ENCODE measurements at places on chromosomes 5 and 9.

- no peak for DNase-seq
Observed at GRCh38 chr9:126373241-126373640, 46.6 kb downstream of the MVB12B start.

GRCh38 chr9:112348257-112349007 is 15.0 kb upstream of the PTBP3 start:
- peak; percentile 83 for DNase-seq

DNA sequence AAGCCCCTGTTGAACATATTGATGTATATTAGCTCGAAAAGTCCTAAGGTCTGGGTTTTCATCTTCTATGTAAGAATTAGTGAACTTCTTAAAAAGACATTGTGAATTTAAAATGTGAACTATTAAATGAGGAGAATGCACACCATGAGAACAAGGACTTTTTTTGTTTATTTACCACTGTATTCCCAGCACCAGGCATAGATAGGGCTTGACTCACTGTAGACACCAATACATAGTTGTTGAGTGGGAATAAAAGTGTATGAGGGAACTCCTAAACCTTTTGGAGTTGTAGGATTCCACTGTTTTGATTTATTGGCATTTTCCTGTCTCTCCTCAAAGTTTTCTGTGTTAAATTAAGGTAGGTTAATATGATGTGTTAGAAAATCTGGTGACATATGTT is 40.3 kb downstream of the NNT start:
- DNase-seq: no peak

GRCh38 chr9:123511326-123512277 is 155.6 kb downstream of the CRB2 start:
- no peak for DNase-seq

DNA sequence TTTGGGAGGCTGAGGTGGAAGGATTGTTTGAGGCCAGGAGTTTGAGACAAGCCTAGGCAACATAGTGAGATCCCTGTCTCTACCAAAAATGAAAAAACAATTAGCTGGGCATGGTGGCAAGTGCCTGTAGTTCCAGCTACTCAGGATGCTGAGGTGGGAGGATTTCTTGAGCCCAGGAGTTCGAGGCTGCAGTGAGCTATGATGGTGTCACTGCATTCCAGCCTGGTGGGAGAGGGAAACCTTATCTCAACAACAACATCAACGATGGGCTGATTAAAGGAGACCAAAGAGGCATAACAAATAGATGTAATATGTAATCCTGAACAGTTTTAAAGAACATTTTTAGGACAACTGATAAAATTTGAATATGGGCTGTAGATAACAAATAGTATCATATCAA is 34.2 kb upstream of the PANK3 start:
- no peak for DNase-seq

- DNase-seq: no peak
Observed at GRCh38 chr9:112002847-112003457, 106.3 kb downstream of the UGCG start.

- peak; percentile 79 for DNase-seq
Observed at GRCh38 chr5:147481874-147482705, 27.8 kb downstream of the DPYSL3 start.

DNA sequence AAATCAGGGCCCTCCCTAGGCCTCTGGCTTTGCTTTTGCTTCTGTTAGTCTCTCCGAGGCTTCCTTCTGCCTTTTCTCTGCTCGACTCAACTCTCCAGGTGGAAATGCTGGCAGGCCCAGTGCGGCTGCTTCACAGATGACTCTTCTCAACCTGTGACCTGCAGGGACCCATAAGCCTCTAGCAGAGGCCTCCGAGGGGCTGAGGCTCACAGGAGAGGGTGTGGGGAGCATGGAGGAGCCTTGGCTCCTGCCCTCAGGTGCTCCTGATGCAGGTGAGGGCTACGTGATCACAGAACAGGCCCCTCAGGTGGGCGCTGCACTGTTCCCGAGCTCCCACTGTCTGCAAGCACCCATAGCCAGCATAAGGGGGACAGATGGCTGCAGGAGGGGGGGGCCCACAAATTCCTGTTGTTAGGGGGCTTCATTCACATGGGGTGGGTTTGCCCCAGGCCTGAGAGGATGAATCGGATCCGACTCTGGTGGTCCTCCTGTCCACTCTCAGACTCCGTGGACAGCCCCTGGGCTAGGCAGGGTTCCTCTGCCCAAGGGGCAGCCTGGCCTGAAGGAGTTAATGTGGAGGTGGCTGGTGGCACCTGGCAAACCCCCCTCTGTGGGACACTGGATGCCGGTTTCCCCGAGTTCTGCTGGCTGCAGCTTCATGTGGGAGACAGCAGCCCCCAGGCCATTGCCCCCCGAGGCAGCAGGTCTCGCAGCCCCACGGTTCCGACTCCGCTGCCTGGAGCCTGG is 10.9 kb upstream of the FCN2 start:
- no peak for DNase-seq

DNA sequence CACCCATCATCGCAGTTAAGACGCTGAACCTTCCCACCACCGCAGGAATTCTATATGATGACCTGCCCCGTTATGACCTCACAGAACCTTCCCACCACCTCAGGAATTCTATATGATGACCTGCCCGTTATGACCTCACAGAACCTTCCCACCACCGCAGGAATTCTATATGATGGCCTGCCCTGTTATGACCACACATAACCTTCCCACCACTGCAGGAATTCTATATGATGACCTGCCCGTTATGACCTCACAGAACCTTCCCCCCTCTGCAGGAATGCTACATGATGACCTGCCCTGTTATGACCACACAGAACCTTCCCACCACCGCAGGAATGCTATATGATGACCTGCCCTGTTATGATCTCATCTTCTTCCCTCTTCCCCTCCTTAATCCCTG is 64.3 kb downstream of the IRX1 start:
- no peak for DNase-seq

GRCh38 chr5:370311-370958 is 48.9 kb downstream of the AHRR start:
- no peak for DNase-seq

DNA sequence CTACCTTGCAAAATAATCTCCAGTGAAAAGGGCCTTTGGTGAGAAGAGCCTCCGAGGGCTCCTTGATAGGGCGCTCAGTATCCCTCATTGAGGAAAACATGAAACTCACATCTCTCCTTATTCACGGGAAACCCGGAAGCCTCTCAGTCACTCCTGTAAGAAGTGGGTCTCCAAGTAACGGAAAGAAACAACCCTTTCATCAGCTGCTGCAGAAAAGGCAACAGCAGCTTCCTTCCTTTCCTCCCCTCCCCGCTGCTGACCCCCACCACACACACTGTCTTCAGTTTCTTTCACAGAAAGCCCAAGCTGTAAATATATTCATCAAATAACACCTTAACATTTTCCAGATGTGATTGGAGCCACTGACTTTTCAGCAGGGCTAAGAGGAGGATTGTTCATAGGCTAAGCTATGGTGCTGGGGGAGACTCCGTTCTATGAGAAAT is 81.4 kb downstream of the C9orf152 start:
- DNase-seq: no peak

DNA sequence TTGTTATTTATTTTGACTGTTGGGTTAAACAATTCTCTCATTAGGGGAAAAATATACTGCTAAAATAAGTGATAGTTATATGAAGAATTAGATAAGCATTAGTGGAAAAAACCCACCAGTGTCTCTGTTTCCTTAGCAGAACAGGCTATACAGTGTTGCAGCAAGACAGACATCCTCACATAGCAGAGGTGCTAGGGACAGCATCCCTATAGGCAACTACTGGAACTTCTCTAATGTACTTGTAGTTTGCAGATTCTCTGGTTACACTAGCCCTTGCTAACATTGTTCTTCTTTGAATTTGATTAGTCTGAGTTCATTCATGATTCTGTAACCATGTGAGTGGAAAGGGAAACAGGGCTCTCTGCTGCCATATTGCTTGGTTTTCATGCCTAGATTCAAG is 661.8 kb upstream of the RGMB start:
- no peak for DNase-seq

- peak; percentile 69 for DNase-seq
Observed at GRCh38 chr9:91273853-91274552, 87.7 kb downstream of the AUH start.

DNA sequence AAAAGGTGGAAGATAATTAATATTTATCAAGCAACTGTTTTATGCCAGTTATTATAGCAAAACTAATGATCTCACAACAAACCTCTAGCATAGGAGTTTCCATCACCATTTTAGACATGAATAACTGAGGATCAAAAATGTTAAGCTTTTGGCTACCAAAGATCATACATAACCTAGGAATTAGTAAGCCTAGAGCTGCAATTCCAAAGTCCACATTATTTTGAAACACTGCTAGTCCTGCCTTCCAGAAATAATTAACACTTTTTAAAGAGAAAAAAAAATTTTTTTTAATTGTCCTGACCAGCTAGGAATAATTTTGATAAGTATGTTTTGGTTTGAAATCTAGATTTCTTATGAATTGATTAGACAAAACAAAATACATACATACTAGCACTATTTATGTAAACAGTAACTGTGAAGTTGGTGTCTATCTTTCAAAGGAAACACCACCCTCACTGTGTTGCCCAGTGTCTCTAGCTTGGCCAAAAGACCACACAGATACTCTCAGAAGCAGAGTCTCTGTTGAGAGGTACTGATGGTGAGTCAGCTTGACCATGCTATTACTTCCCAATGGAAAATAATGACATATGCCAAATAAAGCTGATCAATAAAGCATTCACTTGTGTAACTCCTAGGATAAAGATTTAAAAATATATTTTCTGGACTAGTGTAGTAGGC is 422.4 kb downstream of the CCDC171 start:
- no peak for DNase-seq

DNA sequence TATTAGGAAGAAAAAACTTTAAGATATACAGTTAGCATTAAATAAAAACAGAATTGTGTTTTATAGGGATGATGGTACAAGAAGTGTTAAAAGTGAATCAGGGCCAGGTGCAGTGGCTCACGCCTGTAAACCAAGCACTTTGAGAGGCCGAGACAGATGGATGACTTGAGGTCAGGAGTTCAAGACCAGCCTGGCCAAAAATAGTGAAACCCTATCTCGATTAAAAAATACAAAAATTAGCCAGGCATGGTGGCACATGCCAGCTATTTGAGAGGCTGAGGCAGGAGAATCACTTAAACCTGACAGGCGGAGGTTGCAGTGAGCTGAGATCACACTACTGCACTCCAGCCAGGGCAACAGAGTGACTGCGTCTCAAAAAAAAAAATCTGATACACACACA is 282.9 kb upstream of the ATP10B start:
- no peak for DNase-seq

DNA sequence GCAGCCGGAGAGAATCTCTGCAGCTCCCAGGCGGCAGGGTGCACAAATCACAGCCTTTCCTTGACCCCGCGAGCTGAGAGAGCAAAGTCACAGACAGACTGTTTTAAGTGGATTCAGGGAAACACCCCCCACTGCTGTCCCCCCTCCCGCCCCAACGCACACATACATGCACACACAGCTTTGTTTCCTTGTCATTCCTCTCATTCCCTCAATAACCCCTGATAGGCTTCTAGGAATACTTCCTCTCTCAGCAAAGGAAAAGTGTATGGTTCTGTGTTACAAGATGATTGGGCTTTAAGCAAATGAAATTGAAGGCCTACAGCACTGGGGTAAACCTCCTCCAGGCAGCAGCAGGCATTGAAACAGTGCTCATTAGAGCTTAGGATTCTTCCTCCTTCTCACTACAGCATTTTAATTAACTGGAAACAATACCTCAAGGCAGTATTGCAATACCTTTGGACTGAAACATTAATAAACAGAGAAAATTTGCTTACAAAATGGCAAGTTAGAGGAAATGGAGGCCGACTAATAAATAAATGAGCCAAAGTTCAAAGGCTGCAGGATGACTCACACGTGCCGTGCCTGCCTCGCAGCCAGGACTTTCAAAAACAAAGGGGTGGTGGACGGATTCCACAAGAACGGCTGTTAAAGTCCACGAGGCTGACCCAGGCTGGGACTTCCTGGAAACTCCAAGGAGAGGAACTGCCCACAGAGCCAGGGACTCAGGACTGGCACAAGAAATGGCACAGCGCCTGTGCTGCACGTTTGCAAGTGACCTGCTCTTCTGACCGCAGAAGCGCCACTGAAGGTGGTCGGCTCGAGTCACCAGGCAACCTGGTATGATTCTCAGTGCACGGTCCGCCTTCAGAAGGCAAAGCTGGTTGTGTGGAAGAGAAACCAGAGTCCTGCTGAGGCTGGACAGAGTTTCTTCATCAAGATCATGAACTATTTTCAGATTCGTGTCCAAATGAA is 236.2 kb downstream of the SYK start:
- DNase-seq: peak; percentile 77

DNA sequence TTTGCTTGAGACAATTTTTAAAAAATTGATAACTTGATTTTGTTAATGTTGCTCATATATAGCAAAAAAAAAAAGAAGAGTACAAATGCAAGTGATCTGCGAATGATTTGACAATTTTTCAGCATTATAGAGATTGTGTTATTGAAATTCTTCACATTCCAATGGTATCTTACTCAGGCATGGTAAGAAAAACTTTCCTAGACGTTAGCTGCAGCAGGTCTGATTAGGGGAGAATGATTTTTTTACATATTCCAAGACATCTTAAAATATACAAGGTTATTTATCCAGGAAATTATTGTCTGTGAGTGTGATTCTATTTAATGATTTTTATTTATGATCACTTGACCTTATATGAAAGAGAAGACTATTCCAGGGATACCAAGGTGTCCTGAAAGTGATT is 361.9 kb downstream of the MAT2B start:
- DNase-seq: no peak

DNA sequence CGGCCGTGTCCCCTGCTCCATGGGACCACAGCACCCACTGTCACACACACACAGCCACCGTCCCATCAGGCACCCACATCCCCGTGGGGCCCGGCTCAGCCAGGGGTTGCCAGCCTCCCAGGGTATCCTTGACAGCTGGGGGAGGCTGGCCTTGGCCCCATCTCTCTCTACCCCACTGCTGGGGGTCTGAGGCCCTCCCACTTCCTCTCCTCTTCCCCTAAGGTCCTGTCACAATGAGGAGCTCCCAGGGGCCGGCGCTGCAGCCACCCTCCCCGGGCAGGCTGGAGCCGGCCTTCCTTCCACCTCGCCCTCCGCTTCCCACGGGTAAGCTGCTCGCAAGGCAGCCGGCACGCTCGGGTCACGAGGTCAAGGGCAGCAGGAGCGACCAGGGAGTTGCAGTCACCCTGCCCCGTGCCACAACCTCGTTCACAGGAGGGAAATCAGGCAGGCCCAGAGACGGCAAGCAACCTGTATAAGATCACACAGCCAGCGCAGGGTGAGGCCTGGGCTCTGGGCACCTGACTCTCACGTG is 38.6 kb upstream of the NOTCH1 start:
- DNase-seq: no peak

GRCh38 chr9:72996684-72997314 is 43.9 kb upstream of the ALDH1A1 start:
- no peak for DNase-seq

DNA sequence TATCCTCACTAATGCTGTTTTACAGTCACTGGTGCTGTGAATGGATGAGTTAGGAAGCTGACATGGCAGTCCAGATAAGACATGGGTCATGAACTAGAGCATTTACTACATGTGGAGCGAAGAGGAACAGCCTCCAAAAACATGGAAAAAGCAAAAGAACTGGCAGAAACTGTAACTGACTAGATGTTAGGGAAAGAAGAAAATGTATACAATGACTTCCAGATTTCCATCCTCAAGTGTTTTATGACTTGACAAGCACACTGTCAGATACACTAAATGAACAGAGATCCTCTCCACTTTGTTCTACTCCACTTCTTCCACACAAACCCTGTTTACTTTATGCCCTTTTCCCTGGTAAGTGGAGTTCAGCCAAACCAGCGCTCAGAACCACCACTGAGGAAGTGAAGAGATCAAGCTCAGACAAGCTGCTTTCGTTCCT is 11.5 kb downstream of the HMGCS1 start:
- DNase-seq: peak; percentile 45

- DNase-seq: no peak
Observed at GRCh38 chr9:26802921-26803320, 89.7 kb downstream of the CAAP1 start.

All from suppressor macrophage treated with lipopolysaccharide for 4 hours (primary cell).